ENCODE measurements at places on chromosomes 3 and 15.

- DNase-seq, result no peak
Observed at GRCh38 chr3:133468251-133468721, 68.4 kb downstream of the BFSP2 start.

- DNase-seq, result no peak
Observed at GRCh38 chr3:62027241-62027640, 346.1 kb downstream of the FEZF2 start.

DNA sequence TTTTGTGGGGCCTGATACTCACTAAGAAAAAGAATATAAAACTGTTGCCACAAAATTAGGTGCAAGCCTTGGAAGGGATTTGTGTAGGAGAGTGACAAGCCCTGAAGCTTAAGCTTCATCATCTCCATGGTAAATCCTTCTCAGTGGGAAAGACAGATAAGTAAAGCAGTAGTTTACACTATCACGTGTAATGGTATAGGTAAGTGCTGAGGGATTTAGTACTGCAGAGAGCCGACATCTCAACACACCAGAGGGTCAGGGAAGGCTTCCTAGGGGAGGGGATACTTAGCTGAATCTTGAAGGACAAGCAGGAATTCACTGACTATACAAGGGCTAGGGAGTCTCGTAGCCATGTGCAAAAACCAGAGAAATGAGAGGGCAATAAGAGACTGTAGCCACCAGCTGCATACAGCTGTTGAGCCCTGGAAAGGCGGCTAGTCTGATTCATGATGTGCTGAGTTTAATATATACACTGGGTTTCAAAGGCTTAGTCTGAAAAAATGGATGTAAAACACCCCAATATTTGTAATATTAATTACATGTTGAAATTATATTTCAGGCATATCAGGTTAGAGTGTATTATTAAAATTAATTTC is 11.1 kb downstream of the SLC24A1 start:
- DNase-seq, result no peak

- no peak for DNase-seq
Observed at GRCh38 chr3:126858401-126858800, 124.5 kb upstream of the PLXNA1 start.

DNA sequence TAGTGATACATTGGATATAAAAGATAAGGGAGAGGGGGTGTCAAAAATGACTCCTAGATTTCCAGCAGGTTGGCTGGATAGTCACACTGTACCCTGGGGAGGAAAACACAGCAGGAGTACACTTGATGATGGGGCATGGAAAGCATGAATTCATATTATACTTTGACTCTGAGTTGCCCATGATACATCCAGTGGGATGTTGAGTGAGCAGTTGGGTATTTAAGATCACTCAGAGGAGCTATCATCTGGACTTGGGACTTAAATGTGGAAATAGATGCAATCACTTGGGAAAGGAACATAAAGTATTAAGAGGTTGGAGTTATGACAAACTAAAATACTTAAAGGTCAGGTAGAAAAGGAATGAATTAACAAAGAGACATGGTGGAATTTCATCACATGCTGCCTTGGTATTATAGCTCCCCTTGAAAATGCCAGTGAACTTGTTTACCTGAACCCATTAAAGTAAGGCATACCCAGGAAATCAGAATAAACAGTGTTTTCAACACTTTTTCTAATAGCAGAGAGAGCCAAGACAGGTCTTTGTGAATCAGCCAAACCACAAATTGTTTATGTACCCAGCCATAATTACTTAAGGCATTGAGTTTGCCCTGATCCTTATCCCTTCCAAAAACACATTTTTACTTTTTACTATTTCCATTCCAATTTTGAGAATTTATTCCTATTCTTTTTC is 49.9 kb upstream of the ABI3BP start:
- peak; percentile 45 for DNase-seq

GRCh38 chr3:113241292-113242095 is 30.1 kb downstream of the BOC start:
- peak; percentile 91 for DNase-seq

DNA sequence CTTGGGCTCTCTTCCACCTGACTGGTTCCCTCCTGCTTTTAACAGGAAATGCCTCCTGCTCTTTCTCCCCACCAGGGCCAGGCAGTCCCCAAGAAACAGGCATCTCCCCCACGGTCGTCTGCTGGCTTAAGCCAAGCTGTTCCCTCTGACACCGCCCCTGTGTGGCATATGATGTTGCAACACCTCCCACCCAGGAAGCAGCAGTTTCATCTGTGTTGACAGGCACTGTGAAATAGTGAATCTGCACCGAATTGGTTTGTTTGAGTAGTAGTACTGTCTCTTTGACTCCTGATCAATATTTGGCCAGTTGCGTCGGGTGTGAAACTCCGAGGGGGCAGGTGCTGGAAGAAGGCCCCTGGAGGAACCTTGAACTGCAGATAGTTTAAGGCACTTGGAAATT is 188.8 kb downstream of the FEZF2 start:
- DNase-seq, result peak; percentile 28

- peak; percentile 25 for DNase-seq
Observed at GRCh38 chr3:194632809-194633348, 340 bp downstream of the TMEM44 start.

- DNase-seq, result no peak
Observed at GRCh38 chr3:54653456-54654195, 274.2 kb downstream of the LRTM1 start.

DNA sequence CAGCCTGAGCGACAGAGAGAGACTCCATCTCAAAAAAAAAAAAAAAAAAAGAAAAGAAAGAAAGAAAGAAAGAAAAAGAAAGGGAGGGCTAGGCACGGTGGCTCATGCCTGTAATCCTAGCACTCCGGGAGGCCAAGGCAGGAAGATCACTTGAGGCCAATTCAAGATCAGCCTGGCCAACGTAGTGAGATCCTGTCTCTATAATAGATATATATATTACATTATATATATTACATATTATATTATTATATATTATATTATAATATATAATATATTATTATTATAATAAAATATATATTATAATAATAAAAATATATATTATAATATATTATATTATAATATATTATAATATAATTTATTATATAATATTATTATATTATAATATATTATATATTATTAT is 48.9 kb downstream of the PTPN9 start:
- DNase-seq, result no peak

DNA sequence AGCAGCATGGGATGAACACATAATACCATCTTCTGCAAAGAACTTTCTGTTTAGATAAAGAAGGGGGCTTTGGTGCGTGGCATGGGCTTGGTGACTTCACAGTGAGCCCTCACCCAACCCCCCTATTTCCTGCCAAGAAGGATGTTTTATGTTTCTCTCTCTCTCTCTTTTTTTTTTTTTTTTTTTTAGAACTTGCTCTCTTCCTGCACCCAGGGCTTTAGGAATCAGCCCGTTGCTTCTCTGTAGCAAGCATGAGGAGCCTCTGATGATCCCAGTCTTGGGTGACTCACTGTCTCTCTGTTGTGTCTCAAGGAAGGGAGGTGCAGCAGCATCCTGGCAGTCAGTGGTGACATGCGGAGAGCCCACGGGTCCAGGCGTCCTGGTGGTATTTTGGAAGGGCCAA is 49.1 kb downstream of the CCK start:
- peak; percentile 41 for DNase-seq

- DNase-seq, result no peak
Observed at GRCh38 chr3:137217733-137218132, 259.9 kb downstream of the IL20RB start.

- no peak for DNase-seq
Observed at GRCh38 chr15:71804226-71804625, 6.1 kb upstream of the NR2E3 start.

DNA sequence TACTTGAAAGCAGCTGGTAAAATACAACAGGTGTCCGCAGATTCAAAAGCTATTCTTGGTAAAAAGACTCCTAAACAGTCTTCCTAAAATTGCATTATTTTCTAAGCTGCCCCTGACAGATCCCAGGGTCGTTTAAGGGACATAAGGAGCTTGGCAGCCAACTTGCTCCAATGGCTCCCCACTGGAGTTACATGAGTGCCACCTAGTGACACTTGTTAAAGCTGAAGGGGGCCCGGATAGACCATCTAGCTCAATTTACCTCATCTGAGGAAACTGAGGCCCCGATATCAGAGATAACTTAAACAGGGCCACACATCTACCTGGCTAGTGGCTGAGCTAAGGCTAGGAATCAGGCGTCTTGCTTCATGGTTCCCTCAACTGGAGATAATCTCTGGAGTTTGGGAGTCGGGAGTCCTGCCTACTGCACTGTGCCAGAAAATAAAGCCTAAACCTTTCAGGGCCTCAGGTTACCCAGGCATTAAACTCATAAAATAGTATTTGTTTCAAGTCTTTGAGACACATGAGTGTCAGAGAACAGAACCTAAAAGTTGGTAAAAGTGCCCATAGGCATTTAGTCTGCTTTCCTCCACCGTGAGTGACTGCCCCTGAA is 6.5 kb upstream of the TBC1D23 start:
- peak; percentile 78 for DNase-seq

Measured in fibroblast of upper back skin (primary cell).